Vagina (tissue), 2 donors: ENCODE measurements at places on chromosomes 1 and 21. TPM values are rescaled to one million over a fixed set of nuclear protein-coding genes. Genes with fewer than 3 reads are reported as not detected.

DNA sequence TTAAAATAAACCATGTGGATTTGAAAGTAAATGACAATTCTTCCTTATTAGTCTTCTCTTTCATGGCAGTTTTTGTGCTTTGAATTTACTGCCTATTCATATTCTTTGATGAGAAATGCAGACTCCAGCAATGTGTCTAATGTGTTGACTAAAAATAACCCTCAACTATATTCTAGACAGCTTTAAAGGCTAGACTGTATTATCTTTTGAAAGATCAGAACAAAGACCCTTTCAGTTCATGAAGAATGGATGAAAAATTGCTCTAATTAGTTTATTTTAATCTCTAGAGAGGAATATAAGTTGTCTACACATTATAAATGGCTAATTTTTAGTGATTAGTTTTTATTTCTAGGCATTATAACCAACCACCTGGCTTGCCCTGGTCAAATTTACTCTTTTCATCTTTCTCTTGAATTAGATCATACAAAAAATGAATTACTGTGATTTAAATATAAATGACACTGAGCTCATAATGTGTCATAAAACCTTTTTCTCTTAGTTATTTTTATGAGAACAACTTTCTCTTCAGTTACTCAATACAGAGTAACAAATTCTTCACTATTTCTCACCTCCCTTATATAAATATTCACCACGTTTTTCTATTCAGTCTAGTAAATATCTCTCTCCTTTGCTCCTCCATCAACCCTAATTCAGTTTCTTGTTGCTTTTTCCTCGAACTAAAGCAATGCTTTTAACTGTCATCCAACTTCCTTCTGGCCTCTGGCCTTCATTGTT, 428.5 kb upstream of the TMPRSS15 start:
- H3K27me3 ChIP-seq = no peaks in the 10 kb centered on the region
- no peak overlapping the region for H3K27ac ChIP-seq
- DNase-seq = no peak
- no peaks in the 10 kb centered on the region for H3K4me1 ChIP-seq
- H3K4me3 ChIP-seq = no peak overlapping the region

GRCh38 chr1:27785781-27786455, 12.9 kb downstream of the STX12 start:
- no peaks in the 10 kb centered on the region for H3K27me3 ChIP-seq
- H3K4me1 ChIP-seq = peaks cover 48% of the 10 kb centered on the region
- DNase-seq = no peak
- H3K27ac ChIP-seq = no peak overlapping the region

GRCh38 chr1:6322161-6322560, 61.3 kb upstream of the GPR153 start:
- no peak for DNase-seq
- no peaks in the 10 kb centered on the region for H3K36me3 ChIP-seq
- no peaks in the 10 kb centered on the region for H3K27me3 ChIP-seq

DNA sequence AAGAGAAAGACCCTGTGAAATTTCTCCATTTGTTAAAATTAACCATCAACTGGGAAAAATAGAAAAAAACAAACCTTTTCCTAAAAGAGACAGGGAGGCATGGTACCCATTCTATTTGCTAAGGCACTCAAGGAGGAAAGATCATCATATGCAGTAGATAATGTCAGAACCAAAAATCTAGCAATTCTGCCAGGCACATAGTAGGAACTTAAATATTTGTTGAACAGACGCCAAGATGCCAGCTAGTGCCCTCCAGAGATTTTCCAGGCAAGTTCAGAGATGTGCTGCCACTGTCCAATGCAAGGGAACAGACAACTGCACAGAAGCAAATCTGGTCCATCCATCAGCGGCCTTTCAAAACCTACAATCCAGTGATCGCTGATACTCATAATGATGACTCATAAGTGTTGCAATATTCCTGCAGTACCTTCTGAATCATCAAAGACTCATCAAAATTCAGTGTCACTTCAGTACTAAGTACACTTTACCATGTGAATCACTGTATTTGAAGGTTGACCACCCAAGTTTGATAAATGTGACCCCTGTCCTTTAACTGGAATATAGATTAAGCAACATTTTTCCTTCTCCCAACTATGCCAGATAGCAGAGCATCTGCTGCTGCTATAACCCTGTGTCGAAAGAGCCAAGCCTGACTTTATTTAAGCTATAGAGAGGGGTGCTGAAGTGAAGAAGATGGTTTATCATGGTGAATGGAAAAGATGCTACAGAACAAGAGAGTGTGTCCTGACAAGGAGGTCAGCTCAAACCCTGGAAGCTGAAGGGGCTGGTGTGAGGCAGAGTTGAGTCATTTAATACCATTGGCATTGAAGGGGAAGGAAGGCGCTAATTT, 99.1 kb downstream of the MT1HL1 start:
- H3K4me3 ChIP-seq = no peak overlapping the region
- no peaks in the 10 kb centered on the region for H3K4me1 ChIP-seq
- no peaks in the 10 kb centered on the region for H3K36me3 ChIP-seq
- H3K27ac ChIP-seq = no peak overlapping the region
- no peaks in the 10 kb centered on the region for H3K27me3 ChIP-seq

MX2 gene
- total RNA-seq = 13.5 TPM

GRCh38 chr1:54987919-54988705, 7.7 kb downstream of the TMEM61 start:
- H3K27ac ChIP-seq = no peak overlapping the region
- DNase-seq = no peak
- no peaks in the 10 kb centered on the region for H3K27me3 ChIP-seq
- H3K36me3 ChIP-seq = no peaks in the 10 kb centered on the region
- no peaks in the 10 kb centered on the region for H3K4me1 ChIP-seq

GRCh38 chr1:226738421-226738994, 574 bp downstream of the ITPKB start:
- no peaks in the 10 kb centered on the region for H3K27me3 ChIP-seq
- peaks cover 46% of the 10 kb centered on the region for H3K4me1 ChIP-seq
- peak overlapping the region; percentile 97 for H3K27ac ChIP-seq
- peaks cover 11% of the 10 kb centered on the region for H3K36me3 ChIP-seq

LCE2C gene
- not detected for total RNA-seq

GRCh38 chr1:39575191-39576015, 1.2 kb downstream of the PABPC4 start:
- H3K36me3 ChIP-seq = peaks cover 25% of the 10 kb centered on the region
- peak overlapping the region; percentile 97 for H3K4me3 ChIP-seq

- no peak for DNase-seq
- peak overlapping the region; percentile 63 for H3K4me3 ChIP-seq
- peaks cover 30% of the 10 kb centered on the region for H3K4me1 ChIP-seq
- H3K27me3 ChIP-seq = no peaks in the 10 kb centered on the region
Observed at GRCh38 chr1:222617367-222617951, 438 bp upstream of the MIA3 start.

TLR5 gene
- total RNA-seq = 15.2 TPM

NBL1 gene
- 148 TPM for total RNA-seq

GRCh38 chr1:21775985-21776562, 6.9 kb downstream of the USP48 start:
- DNase-seq = no peak
- H3K4me3 ChIP-seq = no peak overlapping the region
- no peaks in the 10 kb centered on the region for H3K27me3 ChIP-seq
- H3K27ac ChIP-seq = no peak overlapping the region
- H3K4me1 ChIP-seq = peaks cover 28% of the 10 kb centered on the region
- no peaks in the 10 kb centered on the region for H3K36me3 ChIP-seq

DNA sequence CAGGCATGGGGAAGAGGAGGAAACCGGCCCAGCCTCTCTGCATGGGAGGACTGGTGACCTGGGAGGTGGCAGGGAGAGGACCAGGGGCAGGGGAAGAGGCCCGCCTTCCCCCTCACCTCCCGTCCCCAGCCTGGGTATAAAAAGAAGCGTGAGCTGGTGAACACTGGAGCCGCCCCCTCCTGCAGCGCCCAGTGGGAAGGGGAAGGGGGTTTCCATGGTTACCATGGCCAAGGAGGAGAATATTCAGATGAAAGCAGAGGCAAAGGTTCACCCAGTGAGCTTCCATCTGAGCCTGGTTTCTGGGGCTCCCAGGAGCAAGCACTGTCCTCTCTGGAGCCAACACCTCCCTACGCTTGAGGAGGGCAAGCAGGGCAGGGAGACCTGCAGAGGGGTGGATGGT, 54.9 kb downstream of the ACOT7 start:
- H3K36me3 ChIP-seq = no peaks in the 10 kb centered on the region
- no peaks in the 10 kb centered on the region for H3K4me1 ChIP-seq
- no peak overlapping the region for H3K4me3 ChIP-seq
- no peak overlapping the region for H3K27ac ChIP-seq
- no peaks in the 10 kb centered on the region for H3K27me3 ChIP-seq
- DNase-seq = no peak

ADAMTS4 gene
- 78.3 TPM for total RNA-seq

DNA sequence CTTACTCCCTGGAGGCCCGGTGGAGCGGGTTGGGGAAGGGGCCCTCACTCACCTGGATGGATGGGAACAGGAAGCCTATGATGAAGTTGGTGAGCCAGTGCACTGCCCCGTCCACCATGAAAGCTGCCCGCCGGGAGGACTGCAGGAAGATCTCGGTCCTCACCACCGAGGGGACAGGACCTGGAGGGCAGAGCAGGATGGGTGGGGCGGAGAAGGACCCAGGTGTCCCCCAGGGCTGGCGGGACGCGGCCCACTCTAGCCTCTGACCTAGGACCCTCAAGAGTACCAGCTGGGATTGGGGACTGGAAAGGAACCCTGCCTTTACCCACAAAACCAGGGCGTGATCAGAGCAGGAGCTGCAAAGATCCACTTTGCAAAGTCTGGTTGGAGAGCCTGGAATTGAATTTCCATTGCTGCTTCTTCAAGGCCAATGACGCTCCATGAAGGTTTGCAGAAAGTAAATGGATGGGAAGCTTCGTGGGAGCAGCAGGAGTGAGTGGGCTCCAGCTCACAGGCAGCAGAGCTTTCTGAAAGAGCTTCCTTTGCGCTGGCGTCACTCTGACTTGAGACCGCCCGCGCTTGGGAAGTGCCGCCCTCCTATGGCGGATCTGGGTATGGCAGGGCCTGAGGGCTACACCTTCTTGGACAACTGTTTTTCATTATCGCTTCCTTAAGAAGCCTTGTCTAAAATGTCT, 21.4 kb downstream of the SLC2A7 start:
- no peaks in the 10 kb centered on the region for H3K27me3 ChIP-seq
- no peak overlapping the region for H3K4me3 ChIP-seq
- H3K36me3 ChIP-seq = no peaks in the 10 kb centered on the region
- H3K4me1 ChIP-seq = peaks cover 4% of the 10 kb centered on the region

SLFNL1 gene
- 1.2 TPM for total RNA-seq

GRCh38 chr1:179493323-179493722, 82.4 kb downstream of the NPHS2 start:
- no peaks in the 10 kb centered on the region for H3K4me1 ChIP-seq
- no peak for DNase-seq
- H3K4me3 ChIP-seq = no peak overlapping the region
- H3K27me3 ChIP-seq = no peaks in the 10 kb centered on the region

SLC2A5 gene
- total RNA-seq = 8.1 TPM

- H3K27me3 ChIP-seq = no peaks in the 10 kb centered on the region
- peaks cover 85% of the 10 kb centered on the region for H3K4me1 ChIP-seq
- no peak overlapping the region for H3K4me3 ChIP-seq
- H3K27ac ChIP-seq = peak overlapping the region; percentile 99
Observed at GRCh38 chr1:153542956-153543711, 2.4 kb upstream of the S100A5 start.

DNA sequence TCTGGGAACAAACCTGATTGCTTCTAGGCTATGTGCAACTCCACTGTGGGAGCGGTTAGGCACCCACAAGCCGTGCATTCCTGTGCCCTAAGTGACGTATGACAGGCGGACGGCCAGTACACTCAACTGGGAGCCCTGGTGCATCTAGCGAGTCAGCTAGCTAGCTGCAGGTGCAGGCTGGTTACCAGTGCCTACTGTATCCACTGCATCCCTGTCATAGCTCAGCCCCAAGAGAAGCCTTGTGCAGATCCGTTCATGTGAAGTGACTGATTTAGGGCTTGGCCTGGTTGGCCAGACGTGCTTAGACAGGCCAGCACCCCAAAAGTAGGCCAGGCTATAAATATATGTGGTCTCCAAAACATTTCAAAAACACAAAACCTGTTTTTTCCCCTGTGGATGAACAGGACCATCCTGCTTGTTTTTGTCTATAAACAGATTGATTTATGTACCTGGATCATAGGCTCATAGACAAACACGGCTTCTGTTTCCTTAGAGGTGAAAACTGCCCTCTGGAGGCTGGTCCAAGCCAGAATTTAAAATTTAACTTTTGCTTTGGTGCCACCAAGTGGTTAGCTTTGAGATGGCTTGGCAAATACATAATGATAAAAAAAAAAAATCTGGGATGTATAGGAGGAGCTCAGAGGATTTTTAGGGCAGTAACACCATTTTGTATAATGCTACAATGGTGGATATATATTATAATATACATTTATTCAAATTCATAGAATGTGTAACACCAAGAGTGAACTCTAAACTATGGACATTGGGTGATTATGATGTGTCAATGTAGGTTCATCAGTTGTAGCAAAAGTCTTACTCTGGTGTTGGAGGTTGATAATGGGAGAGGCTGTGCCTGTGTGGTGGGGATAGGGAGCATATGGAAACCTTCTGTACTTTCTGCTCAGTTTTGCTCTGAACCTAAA, 68.5 kb downstream of the GIPC2 start:
- peaks cover 7% of the 10 kb centered on the region for H3K4me1 ChIP-seq
- H3K36me3 ChIP-seq = no peaks in the 10 kb centered on the region
- no peaks in the 10 kb centered on the region for H3K27me3 ChIP-seq
- H3K27ac ChIP-seq = no peak overlapping the region
- DNase-seq = no peak
- no peak overlapping the region for H3K4me3 ChIP-seq

GRCh38 chr1:1355416-1355815, 2.9 kb downstream of the MXRA8 start:
- H3K27ac ChIP-seq = peak overlapping the region; percentile 92
- peak overlapping the region; percentile 33 for H3K4me3 ChIP-seq
- peaks cover 90% of the 10 kb centered on the region for H3K4me1 ChIP-seq
- no peak for DNase-seq
- H3K27me3 ChIP-seq = no peaks in the 10 kb centered on the region

GRCh38 chr1:1754051-1754815, 24.0 kb downstream of the NADK start:
- H3K4me3 ChIP-seq = no peak overlapping the region
- no peaks in the 10 kb centered on the region for H3K27me3 ChIP-seq
- no peaks in the 10 kb centered on the region for H3K36me3 ChIP-seq
- H3K4me1 ChIP-seq = peaks cover 14% of the 10 kb centered on the region
- DNase-seq = no peak

LRRC53 gene
- not detected for total RNA-seq

DNA sequence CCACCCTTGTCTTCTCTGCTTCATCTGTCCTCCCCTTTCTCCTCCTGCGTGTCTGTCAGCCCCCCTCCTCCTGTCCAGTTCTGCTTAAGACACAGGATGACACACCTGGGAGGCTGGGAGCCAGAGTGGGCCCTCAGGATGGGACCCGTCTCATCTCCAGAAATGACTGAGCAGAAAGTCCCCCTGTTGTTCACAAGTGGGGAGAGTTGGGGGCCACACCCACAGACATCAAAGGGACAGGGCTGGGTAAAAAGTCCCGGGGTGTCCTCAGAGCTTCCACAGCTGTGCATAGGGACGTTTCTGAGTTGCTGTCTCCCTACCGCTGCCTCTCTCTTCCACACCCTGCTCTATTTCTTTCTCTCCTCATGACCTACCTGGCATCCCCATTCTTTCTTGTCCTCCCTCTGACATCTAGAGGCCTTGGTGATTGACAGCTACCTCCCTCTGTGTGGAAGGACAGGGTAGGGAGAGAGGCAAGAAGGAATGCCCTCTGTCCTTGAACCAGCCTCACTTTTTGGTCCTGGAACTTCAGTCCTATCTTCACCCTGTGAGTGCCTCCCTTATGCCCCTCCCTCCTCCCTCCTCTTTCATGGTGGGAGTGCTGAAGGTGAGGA, 19.5 kb upstream of the SH2D2A start:
- H3K27me3 ChIP-seq = no peaks in the 10 kb centered on the region
- no peaks in the 10 kb centered on the region for H3K36me3 ChIP-seq
- DNase-seq = no peak
- no peaks in the 10 kb centered on the region for H3K4me1 ChIP-seq
- no peak overlapping the region for H3K27ac ChIP-seq
